Ascending aorta (tissue), 2 donors: ENCODE measurements at places on chromosomes 6 and 20. TPM values are rescaled to one million over a fixed set of nuclear protein-coding genes. Genes with fewer than 3 reads are reported as not detected.

GRCh38 chr20:34654207-34654744 is 22.6 kb downstream of the PIGU start:
- no peak for DNase-seq

DNA sequence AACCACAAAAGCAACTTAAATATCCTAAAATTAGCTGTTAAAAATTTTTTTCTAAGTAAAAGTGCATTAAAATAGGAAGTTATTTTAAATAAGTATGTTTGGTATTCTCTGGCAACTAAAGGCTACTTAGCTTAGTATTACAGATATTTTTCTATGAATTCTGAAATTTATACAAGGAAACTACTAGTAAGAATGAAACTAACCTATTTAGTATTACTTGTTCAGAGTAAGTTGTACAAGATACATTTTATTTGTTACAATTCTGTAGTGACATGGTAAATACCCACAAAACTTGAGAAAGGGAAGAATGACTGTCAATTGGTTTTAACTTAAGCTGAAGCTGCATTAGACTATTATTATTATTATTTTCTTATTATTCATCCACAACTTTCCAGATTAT is 6.5 kb downstream of the PHIP start:
- DNase-seq = no peak

DNA sequence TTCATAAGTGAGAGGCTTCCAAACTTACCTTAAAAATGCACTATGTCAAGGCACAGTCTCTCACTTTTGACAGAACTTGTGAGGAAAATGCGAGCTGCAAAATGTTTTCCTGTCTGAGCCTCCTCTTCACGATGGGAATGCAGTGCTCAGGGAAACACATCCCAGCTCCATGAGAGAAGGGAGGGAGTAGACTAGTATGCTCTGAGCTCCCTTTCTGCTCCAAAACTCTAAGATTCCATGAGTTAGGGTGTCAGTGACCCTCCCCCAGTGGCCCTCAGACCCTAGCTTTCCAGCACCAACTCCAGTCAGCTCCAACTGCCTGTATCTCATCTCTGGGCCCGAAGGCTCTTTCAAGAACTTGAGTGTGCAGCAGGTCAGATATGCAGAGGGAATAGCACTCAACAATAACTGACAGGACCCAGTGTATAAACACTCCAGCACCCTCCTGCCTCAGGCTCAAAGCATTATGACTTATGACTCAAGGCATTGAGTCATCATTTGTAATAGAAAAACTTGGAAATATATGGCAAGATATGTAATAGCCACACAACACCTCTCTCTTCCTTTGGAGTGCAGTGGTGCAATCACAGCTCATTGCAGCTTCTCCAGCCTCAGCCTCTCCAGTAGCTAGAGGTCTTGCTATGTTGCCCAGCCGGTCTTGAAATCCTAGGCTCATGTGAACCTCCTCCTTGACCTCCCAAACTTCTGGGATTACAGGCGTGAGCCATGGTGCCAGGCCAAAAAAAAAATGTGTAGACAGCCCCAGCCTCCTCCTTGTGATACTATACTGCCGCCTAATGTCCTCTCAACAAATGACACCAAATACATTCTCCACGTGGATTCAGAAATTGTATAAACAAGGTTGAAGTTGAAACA is 16.7 kb upstream of the ENTPD6 start:
- peak; percentile 71 for DNase-seq

The FOXA2 gene
- not detected for total RNA-seq

The SLA2 gene
- total RNA-seq = not detected

DNA sequence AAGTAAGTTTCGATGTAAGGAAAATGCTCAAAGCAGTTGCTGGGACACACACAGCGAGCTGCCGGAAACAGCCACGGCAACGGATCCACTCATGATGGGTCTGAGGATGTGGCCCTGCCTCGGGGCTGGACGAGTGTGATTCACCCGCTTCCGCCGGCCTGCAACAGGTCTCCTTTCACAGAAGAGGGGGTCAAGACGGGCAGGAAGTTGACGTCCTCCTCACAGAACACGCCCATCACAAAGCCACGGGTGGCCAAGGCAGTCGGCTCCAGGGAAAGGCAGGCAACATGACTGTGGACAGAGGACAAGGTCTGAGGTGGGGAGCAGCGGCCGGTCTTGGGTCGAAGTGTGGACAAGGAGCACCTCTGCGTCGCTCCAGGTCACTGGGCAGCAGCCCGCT is 29.9 kb upstream of the SMOC2 start:
- peak; percentile 54 for DNase-seq

DNA sequence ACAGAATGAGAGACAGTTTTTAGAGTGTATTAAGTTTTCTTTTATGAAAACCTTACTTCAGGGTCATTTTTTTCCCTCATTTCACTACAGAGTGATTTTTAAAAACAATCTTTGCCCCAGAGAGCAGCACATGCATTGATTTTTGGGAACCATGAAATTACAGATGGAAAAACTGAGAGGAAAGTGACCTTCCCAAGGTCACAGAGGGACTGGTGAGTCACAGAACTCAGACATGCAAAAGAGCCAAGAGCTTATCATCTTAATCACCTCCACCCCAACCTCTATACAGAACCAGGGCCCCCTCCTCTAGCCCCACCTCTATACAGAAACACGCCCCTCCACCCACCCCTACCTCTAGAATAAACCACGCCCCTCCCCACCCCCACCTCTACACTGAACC is 10.7 kb downstream of the PXMP4 start:
- DNase-seq = no peak

DNA sequence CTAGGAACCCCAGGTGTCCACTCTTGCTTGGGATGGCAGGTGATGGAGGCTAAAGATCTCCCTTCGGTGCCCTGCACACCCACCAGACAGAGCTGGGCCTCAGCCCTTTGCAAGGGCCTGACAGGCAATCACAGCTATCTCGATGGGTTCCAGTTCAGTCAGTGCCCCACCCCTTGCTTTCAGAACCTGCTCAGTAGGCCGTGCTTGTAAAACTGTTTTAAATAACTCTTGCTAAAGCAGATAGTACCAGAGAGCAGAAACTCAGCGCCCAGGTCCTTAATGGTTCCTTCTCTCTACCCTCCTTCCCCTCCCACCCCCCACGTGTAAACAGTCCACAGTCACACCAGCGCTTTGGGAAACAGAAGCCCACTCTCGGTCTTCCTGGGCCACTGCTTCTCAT is 39.2 kb downstream of the C6orf132 start:
- DNase-seq = no peak

The CFAP61 gene
- not detected for total RNA-seq

DNA sequence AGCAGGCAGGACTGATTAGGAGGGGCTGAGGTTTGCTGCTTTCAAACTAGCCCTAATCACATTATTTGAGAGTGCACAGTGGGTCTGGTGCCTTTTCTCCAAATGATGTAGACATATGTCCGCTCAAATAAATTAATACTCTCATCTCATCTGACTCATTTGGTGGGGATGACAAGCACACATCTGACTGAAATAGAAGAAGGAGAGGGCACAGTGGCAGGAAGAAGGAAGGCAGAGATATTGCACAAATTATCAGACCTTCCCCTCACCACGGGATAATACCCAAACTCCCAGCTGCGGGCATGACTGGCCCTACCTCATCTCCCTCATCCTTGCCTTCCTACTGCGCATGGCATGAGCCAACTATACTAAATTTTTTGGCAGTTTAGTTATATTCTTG is 33.9 kb upstream of the TNFRSF21 start:
- no peak for DNase-seq

DNA sequence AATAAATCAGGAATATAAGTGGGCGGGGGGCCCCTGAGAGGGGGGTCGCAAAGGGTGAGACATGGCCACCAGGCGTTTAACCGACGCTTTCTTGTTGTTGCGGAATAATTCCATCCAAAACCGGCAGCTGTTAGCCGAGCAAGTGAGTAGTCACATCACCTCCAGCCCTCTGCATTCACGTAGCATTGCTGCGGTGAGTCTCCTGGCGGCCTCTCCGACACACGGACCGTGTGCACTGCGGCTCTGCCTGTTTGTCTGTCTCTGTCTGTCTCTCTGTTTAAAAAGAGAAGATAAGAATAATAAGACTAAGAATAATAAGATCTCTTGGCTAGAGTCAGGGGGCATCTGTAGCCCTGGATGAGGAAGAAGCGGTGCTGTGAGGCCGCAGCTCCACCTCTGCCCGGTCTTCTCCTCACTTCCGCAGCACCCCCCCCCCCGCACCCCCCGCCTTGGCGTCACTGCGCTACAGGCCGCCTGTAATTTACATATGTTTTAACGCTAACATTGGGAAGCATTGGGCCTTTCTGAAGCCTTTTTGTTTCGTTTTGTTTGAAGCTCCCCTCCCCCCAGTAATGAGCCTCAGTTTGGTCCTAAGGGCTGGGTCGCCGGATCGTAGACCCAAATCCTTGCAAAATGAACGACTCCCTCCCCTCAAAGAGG is 993 bp downstream of the STX16 start:
- DNase-seq = no peak

GRCh38 chr20:52777171-52777570 is 195.0 kb upstream of the TSHZ2 start:
- no peak for DNase-seq

The SCGN gene
- not detected for total RNA-seq

DNA sequence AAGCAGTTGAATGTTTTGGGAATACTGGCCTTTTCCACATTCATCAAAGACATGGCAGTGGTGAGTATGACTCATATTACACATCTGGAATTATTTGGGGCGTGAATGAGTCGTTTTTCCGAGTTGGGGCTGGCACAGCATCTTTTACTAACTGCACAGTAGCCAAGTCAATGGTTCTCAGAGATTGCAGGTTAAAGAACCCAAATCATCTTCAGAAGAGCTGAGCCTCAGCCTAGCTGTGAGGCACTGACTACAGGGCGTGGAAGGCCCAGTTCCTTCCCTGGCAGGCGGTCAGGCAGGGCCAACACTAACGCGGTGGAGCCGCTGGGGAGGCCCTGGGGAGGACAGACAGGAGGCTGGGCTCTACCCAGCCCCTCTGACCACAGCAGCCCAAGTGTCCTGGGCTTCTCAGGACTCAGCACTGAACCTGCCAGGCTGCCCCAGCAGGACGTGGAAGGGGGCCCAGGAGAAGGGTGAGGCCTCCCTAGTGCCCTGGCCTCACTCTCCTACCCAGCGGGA is 20.1 kb upstream of the HELZ2 start:
- DNase-seq = no peak
